ENCODE measurements at places on chromosomes 2 and 18.

- DNase-seq = no peak
Measured at GRCh38 chr2:36351736-36352349, 3.7 kb upstream of the CRIM1 start.

DNA sequence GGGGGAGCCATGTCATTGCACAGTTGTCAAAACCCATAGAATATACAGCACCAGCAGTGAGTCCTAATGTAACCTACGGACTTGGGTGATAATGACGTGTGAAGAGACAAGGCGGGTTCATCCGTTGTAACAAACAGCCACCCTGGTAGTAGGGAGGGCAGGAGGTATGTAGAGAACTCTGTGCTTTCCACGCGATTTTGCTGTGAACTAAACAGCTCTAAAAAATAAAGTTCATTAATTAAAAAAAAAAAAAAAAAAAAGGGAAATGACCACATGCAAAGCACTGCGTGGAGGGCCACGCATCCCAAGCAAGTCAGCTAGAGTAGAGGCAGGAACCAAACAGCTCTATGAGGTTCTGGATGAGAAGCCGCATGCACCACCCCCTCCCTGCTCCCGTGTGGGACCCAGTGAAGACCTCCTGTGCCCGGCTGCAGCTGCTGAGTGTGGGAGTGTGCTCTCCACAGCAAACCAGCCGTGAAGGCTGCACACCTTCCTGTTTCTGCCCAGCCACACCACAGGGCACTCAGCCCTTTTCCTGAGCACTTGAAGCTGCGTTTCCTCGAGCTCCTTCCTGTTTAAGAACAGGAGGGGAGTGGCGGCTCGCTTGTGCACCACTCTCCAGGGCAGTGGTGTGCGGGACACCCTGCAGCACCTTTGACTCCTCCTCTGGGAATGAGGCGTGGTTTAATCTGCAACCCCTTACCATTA, 65.6 kb downstream of the ODC1 start:
- no peak for DNase-seq

- no peak for DNase-seq
Measured at GRCh38 chr2:217842017-217842416, 160.8 kb downstream of the TNS1 start.

GRCh38 chr2:40470822-40471813, 19.2 kb upstream of the SLC8A1 start:
- no peak for DNase-seq

GRCh38 chr2:19916385-19916950, 14.7 kb upstream of the TTC32 start:
- DNase-seq = no peak

DNA sequence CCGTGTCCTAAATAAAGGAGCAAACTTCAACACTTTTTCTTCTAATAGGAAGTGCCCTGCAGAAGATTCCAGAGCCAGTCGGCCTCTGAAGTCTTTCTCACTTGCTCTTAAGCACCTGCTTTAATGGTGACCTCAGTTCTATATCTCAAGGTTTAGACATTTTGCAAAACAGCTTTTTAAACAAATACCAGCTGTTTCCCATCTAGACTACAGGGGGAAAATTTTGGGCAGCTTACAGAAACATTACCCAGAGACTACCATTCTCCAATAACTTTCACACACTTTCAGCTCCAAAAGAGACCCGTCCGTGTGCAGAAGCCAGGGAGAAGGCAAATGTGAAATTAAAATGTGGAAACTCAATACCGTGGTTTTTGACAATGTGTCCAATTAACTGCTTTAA, 285.3 kb upstream of the CCDC68 start:
- DNase-seq = no peak

GRCh38 chr2:28687171-28687570, 64.5 kb upstream of the PPP1CB start:
- no peak for DNase-seq

GRCh38 chr18:12939162-12939561, 8.6 kb upstream of the SEH1L start:
- DNase-seq = no peak

DNA sequence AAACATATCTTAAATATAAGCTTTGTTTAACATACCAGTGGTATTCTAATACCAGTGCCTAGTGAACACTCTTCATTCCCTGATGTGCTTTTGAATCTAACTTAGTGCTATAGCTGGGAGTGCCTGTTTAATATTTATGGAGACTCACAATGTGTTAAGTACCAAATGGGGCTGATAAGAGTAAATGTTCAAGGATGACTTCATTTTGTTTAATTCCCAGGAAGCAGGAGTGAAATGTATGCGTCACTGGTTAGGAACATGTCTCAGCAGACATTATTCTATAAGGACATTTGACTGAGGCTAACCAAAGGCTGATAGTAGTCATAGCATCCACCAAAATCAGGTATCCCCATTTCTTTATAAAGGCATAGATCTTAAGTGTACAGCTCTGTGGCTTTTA, 31.7 kb upstream of the LINC00305 start:
- DNase-seq = no peak

- DNase-seq = no peak
Measured at GRCh38 chr18:24500217-24500616, 39.8 kb downstream of the HRH4 start.

GRCh38 chr18:58887613-58887963, 22.9 kb downstream of the ZNF532 start:
- DNase-seq = no peak

- DNase-seq = no peak
Measured at GRCh38 chr2:222296911-222297599, 1.7 kb downstream of the PAX3 start.

DNA sequence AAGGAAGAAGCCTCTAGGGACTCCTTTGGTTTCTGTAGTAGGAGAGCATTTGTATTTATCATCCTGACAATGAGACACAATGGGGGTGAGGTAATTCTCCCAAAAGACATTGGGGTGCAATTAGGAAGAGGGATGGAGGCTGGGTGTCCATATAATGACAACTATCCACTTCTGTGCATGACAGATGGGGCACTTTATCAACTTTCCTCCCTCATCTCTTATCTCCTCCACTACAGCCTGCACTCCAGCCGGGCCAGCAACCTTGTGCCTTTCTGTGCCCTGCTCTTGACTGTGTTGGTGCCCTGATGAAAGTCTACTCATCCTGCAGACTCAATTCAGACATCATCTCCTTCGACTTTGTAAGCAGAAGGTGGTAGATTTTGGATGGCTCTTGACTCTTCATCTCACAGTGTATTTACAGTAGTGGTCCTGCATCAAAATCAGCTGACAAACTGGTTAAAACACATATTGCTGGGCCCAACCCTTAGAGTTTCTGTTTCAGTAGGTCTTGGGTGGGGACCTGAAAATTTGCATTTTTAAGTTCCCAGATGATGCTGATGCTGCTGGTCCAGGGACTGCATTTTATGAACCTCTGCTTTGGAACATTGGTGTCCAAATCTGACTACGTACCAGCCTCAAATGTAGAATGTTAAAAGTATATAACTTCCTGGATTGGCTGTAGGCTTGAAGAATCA, 40.8 kb upstream of the CFAP36 start:
- no peak for DNase-seq

DNA sequence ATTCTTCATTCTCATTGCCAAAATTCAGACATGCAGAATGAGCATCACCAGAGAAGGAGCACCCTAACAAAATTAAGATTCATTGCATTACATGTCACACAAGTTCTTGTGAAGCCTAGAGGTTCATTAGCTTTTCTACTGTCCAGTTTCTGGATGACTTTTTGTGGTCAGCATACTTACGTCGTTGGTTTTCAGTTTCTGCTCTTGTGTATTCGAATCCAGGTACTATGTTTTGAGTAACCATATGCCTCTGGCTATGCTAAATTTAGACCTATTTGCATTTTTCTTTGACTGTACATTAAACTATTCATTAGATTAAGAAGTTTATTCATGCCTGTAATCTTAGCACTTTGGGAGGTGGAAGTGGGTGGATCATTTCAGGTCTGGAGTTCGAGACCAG, 251.3 kb downstream of the PARD3B start:
- no peak for DNase-seq
